ENCODE measurements at places on chromosomes 4 and X.

DNA sequence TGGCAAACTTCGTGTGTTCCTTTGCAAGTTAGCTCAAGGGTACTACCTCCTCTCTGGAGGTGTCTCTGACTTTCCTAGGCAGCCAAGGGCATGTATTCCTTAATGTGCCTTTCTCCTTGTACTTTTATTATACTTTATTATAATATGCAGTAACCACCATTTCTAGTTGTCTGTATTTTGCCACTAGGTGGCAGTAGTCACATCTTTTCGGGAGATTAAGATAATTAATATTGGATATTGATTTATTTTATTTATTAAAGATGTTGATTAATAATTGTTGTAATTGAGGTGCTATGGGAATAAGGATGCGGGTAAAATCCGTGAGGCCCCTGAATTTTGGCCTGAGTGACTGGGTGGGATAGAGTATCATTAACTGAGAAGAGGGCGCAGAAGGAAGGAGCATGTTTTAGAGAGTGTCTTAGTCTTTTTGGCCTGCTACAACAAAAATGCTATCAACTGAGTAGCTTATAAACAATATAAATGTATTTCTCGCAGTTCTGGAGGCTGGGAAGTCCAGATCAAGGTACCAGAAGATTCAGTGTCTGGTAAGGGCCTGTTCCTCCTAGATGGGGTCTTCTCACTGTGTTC, 153.3 kb downstream of the TMEM164 start:
- peak; percentile 47 for DNase-seq

- no peak for DNase-seq
Measured at GRCh38 chr4:52743444-52744019, 7.7 kb downstream of the ERVMER34-1 start.

DNA sequence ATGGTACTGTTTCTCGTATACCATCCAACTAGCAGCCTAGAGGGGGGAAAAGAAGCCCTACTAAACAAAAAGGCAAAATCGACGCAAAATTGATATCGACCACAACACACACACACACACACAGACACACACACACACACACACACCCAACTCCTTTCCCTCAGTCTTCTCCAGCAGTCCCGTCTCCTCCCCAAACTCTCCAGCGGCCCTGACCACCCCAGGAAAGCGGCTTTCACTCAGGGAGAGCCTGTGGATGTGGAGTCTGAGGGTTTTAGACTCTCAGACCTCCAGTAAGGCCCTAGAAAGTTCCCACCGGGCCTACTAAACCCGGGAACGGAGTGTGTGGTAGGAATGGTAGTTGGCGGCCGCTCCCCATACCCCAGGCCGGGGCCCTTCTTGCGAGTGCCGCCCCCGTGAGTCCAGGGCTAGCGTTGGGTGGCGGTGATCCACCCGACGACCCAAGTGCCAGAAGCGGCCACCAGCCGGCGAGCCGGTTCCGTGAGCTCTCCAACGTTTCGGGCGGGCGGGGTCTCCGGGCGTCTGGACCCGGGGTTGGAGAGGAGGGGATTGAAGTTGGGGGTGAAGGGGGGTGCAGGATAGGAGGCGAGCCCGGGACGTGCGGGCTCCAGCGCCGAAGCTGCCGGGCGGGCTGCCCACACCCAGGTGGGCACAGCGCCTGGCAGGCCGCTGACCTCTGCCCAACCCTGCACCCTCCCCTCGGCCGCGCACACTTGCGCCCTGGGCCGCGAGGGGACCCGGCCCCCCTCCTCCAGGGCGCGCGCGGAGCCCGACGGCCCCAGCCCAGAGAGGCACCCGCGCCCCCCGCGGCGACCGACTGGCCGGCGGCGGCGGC, 13.7 kb downstream of the ARX start:
- no peak for DNase-seq

GRCh38 chr4:22428441-22428840, 87.4 kb downstream of the ADGRA3 start:
- no peak for DNase-seq

- DNase-seq = no peak
Measured at GRCh38 chr4:54167508-54167907, 61.6 kb upstream of the PDGFRA start.

GRCh38 chrX:118698516-118699170, 28.8 kb upstream of the IL13RA1 start:
- DNase-seq = no peak

GRCh38 chr4:40205259-40206198, 8.7 kb downstream of the RHOH start:
- peak; percentile 57 for DNase-seq

DNA sequence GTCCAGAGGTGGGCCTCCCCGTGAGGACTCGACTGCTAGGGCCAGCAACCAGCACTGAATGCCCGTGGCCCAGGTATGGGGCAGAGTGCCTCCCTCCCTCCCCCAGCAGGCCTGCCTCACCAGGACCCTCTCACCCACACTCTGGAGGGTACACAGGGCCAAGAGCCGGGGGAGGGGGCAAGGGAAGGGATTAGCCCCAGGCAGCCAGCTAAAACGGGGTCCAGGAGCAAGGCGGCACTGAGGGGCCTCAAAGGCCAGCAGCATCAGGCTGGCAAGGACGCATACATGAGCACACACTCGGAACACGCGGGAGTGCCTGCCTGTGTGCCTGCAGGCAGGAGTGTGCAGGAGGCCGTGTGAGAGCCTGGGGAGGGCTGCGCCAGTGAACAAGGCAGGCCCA, 18.3 kb upstream of the DUSP9 start:
- no peak for DNase-seq

GRCh38 chrX:68983004-68983857, 154.4 kb downstream of the EFNB1 start:
- DNase-seq = no peak

DNA sequence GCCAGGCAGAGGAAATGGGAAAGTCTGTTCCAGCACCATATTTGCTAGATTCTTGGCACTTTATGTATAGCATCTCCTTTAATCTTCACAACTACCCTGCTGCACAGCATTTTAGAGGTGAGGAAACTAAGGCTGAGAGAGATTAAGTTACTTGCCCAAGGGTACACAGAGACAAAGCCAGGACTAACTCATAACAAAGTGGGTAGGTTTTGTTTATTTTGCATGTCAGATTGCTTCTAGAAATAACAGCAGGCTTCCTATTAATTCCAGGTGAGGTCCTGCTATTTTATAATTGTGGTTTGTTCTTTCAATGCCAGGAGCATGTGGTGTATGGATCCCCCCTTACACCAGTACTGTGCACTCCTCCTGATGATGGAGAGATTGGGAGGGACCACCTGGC, 15.0 kb downstream of the TCEANC start:
- DNase-seq = no peak

DNA sequence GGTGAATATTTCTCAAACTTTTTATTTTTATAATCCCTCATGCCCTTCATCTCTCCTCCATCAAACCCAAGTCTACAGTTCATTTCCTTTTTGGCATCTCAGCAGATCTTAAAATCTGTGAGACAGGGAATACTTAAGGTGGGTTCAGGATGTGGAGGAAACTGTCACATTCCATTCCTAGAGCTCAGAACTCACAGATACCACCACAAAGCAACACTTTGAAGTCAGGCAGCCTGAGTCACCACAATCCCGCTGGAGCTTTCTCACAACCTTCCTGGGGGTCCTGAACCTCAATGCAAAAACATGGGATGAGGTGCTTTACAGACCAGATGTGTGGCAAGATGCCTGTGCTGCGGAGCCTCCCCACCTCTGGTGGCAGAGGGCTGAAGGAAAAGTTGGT, 63.2 kb downstream of the HHIP start:
- DNase-seq = no peak

DNA sequence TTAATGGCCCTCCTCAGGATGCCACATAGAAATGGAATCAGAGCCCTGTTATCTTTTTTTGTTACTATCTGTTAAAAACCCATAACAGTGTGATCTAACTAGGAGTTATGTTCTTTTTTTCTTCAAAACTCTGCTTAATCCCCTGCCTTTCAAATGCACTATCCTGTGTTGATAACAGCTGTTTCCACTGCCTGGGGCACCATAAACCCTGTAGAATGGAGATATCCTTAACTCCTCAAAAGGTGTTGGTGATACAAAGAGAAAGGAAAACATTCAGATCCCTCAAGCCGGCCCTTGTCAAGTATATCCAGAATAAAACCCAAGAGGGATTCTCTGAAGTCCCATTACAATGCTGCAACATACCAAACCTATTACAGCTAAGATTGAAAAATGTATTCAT, 108.6 kb downstream of the ACTRT1 start:
- DNase-seq = no peak

- no peak for DNase-seq
Measured at GRCh38 chr4:170682558-170683294, 593.0 kb upstream of the AADAT start.

DNA sequence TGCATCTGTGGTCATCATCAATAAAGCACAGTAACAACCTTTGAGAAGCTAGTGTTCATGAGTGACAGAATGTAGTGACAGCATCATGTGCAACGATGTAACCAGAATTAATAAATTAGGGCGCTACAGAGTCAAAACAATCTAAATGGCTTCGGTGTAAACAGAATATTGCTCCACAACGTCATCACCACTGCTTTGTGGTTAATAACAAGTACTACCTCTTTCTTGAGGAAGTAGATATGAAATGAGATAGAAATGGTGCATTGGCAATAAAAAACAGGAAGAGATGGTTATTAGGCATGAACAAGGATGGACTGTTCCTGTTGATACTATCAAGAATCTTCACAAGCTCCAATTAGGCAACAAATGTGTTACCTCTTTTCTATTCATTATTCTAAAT, 8.7 kb upstream of the PDHA2 start:
- no peak for DNase-seq

DNA sequence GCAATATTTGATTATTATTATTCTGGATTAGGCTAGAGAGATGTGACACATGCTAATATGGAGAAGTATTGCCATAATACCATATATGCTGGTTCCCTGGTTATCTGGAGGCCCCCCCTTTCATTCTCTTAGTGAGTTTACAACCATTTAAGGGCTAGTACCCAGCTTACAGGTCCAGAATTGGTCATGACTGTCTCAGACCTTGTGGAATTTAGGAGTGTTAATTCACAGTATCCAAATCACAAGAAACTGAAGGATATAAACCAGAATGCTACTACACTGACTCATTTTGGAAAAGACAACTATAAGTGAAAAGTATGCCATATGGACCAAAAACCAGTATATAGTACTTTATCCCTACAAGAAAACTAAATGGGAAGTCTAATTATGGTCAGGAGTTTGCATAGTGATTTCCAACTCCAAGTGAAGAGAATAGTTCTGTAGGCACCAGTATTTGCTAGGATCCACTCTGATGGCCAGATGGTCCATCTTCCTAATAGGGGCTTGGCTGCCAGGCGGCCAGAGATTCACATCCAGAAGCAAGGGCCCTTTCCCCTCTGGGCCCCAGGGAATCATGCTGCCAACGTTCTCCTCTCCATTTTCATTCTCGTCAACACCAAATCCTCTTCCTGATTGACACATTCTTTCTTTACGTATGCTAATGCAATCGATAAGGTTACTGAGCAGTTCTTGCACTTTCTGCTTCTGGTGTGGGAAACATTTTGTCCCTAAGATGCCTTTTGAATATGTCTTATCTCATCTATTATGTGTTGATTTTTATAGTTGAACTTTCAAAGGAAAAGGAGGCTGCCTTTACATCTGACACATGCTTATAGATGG, 123.6 kb downstream of the SHROOM3 start:
- DNase-seq = no peak

GRCh38 chr4:2790583-2791517, 2.0 kb upstream of the SH3BP2 start:
- DNase-seq = no peak

DNA sequence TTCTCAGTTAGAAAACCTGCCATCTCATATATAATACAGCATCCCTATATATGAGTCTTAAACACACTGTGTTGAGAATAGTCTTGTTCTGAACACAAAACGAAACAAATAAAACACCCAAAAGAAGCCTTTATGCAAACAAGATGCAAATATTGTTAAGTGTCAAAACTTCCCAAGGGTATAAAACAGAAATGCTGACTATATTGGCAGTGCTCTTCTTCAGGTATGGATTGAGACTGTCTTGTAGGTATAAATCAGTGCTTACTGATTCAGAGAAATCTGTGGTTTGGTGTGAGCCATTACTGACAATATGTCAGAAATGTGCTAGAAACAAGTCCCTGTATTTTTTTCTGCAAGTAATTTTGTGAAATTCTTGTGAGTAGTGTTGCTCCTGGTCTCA, 82.8 kb upstream of the CTSO start:
- DNase-seq = no peak
